ENCODE measurements at places on chromosomes 11 and 22.

- DNase-seq, result no peak
Measured at GRCh38 chr22:19644314-19645223, 69.7 kb upstream of the SEPTIN5 start.

GRCh38 chr11:72084076-72084475 is 3.4 kb downstream of the LRRC51 start:
- no peak for DNase-seq

DNA sequence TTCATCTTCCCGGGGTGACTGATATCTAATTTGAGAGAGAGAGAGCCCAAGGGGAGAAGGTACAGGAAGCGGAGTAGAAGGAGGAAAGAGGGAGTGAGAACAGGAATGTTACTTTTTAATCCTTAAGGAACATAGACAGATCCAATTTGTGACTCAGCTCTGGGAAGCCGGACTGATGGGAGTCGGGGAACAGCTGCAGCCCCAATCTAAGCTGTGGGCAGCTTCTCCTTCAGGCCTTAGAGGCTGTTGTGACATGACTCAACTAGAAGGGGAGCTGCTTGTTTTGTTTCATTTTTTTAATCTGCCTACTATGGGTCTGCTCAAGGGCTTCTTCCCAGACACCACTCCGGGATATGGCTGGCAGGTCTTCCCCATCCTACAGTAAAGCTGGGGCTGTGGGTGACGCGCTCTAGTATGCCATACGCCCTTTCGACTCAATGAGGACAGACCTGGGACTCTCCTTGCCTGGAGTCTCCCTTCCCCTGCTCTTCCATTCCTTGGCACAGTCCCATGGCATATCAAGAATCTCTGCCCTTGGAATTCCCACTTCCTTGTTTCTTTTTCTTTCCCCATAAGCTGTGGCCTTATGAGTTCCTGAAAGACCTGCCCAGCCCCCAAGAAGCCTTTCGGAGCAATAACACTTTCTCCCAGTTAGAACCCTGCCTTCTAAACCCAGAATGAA is 103.3 kb upstream of the AKIP1 start:
- DNase-seq, result no peak

GRCh38 chr11:26127336-26127735 is 204.6 kb upstream of the ANO3 start:
- DNase-seq, result no peak

DNA sequence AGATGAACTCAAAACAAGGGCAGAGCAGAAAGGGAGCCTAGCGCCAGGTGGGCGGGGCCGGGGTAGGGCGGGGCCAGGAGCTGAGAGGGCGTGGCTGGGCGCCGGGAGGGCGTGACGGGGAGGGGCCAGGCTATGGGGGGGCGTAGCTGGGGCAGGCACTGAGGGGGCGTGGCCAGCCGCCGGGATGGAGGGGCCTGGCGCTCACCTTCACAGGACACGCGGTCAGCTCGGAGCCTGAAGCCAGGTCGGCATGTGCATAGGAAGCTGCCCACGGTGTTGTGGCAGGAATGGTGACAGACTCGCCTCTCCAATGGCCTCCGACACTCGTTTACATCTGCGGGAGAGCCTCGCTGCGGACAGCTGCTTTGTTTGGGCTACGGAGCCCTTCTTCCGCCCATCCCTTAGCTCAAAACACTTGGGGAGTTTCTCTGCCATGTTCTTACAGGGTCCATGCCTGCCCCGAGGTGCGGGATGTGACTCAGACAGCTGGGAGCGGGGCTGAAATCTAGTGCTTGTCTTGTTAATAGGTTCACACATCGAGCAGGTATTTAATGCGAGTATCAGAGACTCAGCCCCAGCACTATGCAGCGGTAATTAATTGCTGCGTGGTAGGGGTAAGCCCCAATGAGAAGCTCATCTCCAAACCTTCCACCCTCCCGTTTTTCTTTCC is 13.4 kb downstream of the VWCE start:
- peak; percentile 32 for DNase-seq

All from activated CD4-positive, alpha-beta T cell treated with anti-CD3 and anti-CD28 coated beads, Interleukin-2, amount 50 U/mL, for 48 hours (primary cell).